ENCODE measurements at places on chromosomes 1 and 21.

DNA sequence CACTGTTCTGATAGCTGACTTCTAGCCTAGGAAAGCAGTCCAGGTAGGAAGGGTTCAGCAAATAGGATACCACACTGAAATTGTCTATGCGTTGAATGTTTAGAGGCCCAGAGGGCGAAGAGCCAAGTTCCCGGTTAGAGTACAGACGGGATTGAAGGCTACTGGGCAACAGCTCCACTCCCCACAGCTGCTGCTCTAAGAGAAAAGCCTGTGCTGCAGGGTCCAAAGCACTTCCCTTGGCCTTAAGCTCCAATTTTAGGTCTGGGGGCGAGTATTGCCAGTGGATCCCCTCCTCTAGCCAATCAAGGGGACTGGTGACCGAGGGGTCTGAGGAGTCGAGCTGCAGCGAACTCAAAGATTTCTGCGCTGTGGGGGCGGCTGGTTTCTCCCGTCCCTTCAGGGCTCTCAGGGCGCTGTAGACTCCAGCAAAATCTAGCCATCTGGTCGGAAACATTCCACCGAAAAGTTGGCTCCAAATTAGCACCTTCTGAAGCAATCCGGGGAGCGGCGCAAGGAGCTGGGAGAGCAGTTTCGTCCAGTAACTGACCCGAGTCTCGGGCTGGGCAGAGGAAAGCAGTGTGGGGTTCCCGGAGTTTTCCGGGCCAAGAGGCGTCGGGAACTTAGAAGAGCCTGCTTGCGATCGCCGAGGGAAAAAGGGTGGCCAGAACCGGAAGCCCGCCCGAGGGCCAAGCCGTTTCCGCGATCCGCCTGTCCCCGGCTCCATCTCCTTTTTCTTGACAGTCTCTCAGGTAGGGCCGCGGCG is 748 bp downstream of the PPP1R15B start:
- DNase-seq: no peak

- DNase-seq: no peak
Measured at GRCh38 chr21:45940621-45941337, 40.8 kb upstream of the COL6A1 start.

GRCh38 chr1:156959414-156959813 is 39.0 kb downstream of the LRRC71 start:
- DNase-seq: no peak

DNA sequence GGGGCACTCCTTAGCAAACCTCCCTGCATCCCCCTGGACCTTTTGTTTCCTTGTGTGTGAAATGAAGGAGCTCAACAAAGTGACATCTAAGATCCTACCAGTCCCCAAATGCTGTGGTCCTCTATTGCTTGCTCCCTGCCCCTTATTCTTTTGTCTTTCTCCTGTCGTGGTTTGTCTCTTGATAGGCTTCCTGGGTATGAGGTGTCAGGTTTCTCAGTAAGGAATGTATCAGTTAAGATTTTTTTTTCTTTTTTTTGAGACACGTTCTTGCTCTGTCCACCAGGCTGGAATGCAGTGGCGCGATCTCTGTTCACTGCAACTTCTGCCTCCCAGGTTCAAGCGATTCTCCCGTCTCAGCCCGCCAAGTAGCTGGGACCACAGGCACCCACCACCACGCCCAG is 16.8 kb downstream of the CNIH3 start:
- no peak for DNase-seq

DNA sequence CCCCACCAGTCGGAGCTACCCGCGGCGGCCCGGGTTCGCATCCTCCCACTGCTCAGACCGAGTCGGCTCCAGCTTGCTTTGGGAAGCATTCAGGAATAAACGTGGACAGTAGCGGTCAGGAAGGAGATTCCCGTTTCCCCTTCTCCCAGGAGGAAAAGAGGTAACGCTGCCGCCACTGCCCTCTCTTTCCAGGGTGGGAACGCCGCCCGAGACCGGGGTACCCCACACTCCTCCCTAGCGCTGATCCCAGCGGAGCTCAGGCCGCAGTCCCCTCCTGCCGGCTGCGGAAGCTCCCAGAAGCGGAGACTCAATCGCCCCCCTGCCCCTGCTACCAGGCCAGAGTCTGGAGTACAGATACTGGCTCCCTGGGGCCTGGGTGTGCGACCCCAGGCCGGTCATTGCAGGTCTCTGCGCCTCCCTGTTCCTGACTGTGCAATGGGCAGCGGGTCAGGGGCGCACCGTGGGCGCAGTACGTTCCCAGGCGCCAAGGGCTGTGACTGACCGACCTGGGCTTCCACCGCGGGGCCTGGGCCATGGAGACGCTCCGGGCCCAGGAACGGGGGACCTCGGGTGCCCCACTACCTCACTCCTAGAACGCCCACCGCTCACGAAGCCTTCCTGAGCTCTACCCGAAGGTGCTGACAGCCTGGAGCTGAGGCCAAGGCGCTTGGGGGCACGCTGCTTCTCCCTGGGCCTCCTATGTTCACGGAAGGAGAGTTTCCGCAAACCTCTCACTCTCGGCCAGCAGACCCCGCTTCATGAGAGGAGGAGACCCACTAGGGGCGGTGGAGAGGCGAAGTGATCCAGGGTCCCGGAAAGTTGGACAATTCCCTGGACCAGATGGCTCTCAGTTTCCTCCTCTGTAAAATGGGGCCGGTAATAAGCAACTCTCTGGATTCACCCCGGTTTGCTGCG is 7.8 kb downstream of the DMRTA2 start:
- DNase-seq: no peak

- DNase-seq: no peak
Measured at GRCh38 chr1:245791410-245792312, 636.9 kb downstream of the KIF26B start.

- DNase-seq: no peak
Measured at GRCh38 chr1:70220015-70220414, 1.2 kb upstream of the SRSF11 start.

- no peak for DNase-seq
Measured at GRCh38 chr1:64186898-64187280, 16.5 kb upstream of the UBE2U start.
